Globus pallidus (tissue), 1 donor: ENCODE measurements at places on chromosomes 11 and 22.

DNA sequence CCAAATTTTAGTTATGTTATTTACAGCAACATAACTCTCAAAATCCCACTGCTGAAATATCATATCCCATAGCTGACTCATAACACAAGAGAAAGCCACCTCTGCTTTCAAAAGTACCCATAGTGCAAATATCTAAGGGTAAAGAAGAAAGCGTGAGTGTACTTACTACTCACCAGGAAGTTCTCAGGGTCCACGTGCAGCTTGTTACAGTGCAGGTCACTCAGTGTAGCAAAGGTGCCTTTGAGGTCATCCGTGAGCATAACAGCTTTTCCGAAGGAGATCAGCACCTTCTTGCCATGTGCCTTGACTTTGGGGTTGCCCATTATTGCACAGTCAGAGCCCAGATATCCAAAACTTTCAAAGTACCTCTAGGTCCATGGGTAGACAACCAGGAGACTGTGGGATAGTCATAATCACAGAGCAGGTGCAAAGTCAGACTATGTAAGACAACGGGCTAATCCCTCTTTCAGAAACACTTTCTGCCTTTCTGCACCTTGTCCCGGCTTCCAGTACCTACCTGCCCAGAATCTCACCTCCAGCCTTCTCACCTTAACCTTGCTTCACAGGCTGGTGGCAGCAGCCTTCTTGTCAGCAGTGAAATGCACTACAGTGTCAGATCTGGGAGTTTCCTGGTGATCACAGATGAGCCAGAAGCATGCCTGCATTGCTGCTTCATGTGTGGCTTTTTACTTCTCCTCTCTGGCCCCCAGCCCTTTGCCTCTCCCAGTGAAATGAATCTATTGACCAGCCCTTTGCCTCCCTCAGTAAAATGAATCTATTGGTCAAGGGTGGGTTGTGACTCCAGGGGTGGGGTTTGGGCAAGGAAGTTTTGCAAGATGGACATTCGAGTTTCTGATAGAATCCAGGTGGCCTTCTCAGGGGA is 6.5 kb downstream of the HBG1 start:
- DNase-seq = no peak

DNA sequence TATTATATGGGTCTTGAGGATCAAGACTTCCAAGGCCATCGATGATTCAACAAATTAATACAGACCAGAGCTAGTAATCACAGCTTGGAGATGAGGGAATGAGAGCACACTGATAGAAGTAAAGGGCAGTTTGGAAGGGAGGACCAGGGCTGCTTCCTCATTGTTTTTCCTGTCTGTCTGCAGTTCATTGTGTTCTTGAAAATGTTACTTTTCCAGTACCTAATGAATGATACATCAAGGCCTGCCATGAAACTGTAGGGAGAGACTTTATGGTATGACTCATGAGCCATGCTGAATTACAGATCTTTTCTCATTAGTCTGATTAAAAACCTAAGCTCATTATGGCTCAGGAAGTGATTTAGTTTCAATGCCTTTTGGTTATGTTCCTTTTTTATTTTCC is 855.6 kb downstream of the KCNA4 start:
- DNase-seq = no peak

DNA sequence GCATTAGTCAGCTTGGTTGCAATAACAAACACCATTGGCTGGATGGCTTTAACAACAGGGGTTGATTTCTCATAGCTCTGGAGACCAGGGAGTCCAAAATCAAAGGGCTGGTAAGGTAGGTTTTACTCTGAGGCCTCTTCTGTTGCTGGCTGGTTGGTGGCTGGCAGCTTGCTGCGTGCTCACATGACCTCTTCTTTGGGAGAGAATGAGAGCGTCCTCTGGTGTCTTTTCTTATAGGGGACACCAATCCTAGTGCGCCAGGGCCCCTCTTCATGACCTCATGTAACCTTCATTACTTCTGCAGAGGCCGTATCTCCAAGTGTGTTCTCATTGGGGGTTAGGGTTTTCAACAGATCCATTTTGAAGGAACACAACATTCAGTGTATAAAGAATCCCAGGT is 1308.3 kb downstream of the TBC1D22A start:
- DNase-seq = no peak

GRCh38 chr22:23862103-23862502 is 4.4 kb downstream of the SLC2A11 start:
- DNase-seq = no peak

DNA sequence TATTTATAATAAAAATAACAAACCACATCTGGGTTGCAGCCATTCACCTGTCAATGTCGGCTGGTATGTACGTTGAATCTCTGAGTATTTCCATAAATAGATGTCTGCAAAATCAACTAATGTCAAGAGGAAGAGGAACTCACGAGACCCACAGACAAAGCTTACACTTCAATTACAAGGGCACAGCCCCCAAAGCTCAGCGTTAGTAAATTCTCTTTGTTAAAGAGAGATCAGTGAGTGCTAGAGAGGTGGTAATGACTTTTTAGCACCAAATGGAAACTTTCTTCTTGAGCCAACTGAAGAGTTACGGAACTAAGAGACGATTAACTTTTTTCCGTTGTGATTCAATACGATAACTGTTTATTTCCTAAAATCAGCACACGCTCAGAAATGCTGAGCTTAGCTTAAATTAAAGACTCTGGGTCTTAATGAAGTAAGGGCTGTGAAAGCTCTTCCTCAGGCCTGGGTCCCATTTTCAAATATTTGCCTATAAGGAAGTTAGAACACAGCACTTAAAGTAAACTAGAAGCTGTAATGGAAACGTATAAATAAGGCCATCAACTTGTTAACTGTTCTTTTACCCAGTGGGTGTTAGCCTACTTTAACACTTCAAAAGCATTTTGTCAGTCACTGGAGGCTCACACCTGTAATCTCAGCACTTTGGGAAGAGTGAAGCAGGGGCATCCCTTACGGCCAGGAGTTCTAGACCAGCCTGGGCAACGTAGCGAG is 22.8 kb upstream of the TFIP11 start:
- DNase-seq = no peak

- DNase-seq = no peak
Observed at GRCh38 chr11:72271980-72272379, 28.0 kb upstream of the PHOX2A start.

GRCh38 chr11:69642913-69643632 is 2.1 kb downstream of the CCND1 start:
- peak; percentile 34 for DNase-seq

DNA sequence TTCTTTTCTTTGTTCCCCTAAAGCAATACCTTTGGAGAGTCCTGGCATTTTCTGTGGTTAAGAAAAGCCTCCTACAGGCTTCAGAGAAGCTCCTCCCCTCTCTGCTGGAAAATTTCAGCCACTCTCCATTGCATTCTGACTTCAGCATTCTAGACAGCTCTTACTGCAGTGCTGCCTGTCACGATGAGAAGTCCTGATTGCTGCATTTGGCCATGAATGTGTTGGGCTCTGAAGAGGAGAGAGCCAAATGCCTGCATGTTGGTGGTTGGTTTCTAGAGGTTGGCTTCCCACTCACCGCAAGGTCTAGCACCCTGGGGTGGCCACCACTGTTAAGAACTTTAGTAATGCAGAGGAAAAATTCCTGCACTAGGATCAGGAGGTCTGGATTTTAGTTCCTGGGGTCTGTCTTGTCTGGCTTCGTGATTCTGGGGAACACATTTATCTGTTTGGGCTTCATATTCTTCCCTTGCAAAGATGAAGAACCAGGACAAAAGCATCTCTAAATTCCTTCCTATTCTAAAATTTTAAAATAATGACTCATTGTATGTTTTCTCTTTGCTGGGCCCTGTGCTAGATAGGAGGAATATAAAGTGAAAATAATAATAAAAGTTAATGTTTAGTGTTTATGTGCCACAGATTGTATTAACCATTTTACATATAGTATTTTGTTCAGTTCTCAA is 38.1 kb downstream of the COA4 start:
- DNase-seq = no peak

DNA sequence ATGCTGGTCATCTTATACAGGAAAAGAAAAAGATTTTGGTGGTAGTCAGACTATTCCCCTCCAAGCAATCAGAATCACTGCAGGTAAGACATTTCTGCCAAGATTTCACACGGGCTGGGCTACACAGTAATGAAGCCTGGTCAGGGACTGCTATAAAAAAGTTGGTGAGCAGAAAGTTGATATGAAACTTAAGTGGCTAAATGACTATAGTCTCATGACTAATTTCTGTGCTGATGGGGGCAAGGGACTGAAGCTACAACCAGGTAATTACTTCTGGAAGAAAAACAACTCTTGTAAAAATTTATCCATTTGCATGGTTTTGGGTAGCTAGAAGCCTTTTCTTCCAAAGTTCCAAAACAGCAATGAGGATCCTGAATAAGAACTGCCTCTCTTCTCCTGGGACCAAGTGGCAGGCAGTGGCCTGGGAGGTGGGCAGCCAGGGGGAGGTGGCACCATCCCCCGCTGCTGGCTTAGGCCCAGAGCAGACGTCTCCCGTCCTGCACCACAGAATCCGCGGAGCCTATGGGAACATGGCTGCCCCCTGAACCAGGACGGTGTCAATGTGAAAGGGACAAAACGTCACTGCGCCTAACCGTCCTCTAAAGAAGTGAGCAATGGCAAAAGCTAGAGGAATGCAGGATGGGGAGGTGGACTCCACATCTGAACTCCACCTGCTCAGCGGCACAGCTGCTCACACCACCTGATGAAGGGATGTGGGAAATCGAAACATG is 122.6 kb upstream of the LMO1 start:
- DNase-seq = no peak

- DNase-seq = no peak
Observed at GRCh38 chr11:76752321-76753143, 30.6 kb upstream of the TSKU start.
